Mammary microvascular endothelial cell (primary cell): ENCODE measurements at places on chromosomes 16 and 17. TPM values are rescaled to one million over a fixed set of nuclear protein-coding genes. Genes with fewer than 3 reads are reported as not detected.

The FAM20A gene
- total RNA-seq = not detected in 2 replicates

The KRT12 gene
- not detected in 2 replicates for total RNA-seq

The LDHD gene
- total RNA-seq = 0.34 and 0.40 TPM in 2 replicates

The SYNGR3 gene
- total RNA-seq = 0.25 and 0.87 TPM in 2 replicates

The CACNG4 gene
- total RNA-seq = not detected in 2 replicates

The KRTAP17-1 gene
- total RNA-seq = not detected in 2 replicates

The PRR29 gene
- 0.27 TPM in 1 of 2 replicates, not detected in the other for total RNA-seq

The MT1E gene
- total RNA-seq = 230 and 306 TPM in 2 replicates

The MMP28 gene
- 0.07 and 0.44 TPM in 2 replicates for total RNA-seq

The CLEC18C gene
- not detected in 2 replicates for total RNA-seq

The TPSG1 gene
- not detected in 2 replicates for total RNA-seq

The TSPOAP1 gene
- not detected in 2 replicates for total RNA-seq
